ENCODE measurements at places on chromosomes 7 and 10.
A peak's percentile ranks its signal among the peaks of the same experiment; 100 is the strongest.

- DNase-seq, result no peak
Observed at GRCh38 chr10:129605266-129605985, 138.4 kb downstream of the MGMT start.

DNA sequence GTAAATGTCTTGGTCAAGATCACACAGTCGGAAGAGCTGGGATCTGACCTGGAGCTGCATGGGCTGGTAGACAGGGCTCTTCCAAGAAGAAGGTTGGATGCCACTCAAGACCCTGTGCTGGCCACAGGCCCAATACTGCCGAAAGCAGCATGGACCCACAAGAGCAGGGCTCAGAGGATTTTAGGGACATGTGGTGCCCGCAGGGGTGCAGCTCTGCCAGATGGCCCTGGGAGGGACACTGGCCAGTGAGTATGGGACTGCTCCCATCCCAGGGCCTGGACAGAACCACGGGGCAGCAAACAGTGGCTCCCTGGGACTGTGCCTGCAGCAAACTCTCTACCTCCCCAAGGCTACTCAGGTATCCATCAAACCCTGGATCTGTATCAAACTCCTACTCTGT lies 12.4 kb downstream of the MAT1A start:
- no peak for DNase-seq

DNA sequence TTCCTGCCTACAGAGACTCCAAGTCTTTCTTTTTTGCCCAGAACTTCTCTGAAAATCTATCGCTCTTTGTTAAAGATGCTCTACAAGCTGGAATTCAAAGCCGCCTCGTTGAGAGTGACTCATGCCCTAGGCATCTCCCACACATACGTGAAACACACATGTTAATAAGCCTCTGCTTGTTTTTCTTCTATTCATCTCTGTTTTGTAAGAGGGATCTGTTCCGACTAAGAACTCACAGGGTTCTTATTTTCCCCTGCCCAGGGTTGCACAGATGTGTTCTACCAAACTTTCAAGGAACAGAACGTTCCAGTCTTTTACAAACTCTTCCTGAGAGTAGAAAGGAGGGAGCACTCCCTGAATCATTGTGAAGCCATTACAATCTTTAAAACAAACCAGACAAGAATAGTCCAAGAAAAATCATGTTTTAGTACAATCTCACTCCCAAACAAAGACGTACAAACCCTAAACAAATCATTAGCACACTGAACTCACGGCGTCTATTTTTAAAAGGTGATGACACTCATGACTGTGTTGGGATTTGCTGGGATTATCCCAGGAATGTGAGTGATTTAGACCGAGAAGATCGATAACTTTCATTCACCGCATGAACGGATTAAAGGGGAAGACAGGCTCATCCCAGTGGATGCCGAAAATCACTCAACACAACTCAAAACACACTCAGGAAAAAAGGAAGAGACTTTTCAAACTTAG lies 55.3 kb upstream of the INPP5A start:
- no peak for DNase-seq

GRCh38 chr7:45026984-45027773 lies 27.2 kb downstream of the CCM2 start:
- DNase-seq, result peak; percentile 11

DNA sequence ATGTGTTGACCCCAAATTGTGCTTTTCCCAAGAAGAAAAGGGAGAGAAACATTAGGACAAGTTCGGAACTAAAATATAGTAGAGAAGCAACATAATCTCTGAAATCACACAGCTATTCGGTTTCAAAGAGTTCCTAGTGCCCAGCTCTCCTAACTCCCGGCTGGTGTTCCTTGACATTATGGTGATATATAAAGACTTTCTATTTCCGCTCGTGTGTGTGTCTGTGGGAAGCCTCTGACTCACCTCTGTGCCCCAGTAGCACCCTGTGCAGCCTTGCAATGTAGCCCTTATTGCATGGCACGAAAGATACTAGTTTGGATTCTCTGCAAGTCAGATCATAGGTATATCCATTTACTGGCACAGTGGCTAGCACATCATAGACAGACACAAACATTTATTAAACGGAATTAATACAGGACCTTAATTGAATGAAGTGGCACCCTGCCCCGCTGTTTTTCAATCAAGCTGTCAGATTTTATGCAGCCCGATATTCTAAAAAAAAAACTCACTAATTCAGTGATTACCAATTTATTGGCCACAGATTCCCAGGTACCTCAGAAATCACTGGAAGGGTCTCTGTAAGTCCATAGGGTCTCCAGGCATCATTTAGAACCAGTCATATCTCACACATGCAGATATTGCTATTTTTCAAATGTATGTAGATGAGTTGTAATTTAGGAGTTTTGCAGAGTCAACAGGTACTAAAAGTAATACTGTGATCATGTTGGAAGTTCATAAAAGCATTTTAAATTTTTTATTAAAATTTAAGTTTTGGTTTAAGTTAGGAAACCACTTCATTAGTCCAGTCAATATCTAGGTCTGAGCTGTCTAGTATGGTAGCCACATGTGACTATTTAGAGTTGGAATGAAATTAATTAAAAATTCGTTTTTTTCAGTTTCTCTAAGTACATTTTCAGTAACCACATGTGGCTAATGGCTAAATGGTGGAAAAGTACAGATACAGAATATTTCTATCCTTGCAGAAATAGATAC lies 43.3 kb downstream of the SFTPD start:
- DNase-seq, result no peak

Measured in NCI-H1694 treated with DMSO at 0.1 percent for 48 hours (cell line).